ENCODE measurements at places on chromosomes 11 and 22.

- peak; percentile 87 for DNase-seq
These were observed 2.3 kb downstream of the CHKA start for GRCh38 chr11:68118706-68119448.

- DNase-seq, result peak; percentile 76
These were observed 27.8 kb downstream of the LRP5 start for GRCh38 chr11:68340003-68340767.

- no peak for DNase-seq
These were observed 200.1 kb upstream of the POU2AF2 start for GRCh38 chr11:111045407-111045803.

- DNase-seq, result no peak
These were observed 47.9 kb downstream of the OSBP2 start for GRCh38 chr22:30742291-30743256.

DNA sequence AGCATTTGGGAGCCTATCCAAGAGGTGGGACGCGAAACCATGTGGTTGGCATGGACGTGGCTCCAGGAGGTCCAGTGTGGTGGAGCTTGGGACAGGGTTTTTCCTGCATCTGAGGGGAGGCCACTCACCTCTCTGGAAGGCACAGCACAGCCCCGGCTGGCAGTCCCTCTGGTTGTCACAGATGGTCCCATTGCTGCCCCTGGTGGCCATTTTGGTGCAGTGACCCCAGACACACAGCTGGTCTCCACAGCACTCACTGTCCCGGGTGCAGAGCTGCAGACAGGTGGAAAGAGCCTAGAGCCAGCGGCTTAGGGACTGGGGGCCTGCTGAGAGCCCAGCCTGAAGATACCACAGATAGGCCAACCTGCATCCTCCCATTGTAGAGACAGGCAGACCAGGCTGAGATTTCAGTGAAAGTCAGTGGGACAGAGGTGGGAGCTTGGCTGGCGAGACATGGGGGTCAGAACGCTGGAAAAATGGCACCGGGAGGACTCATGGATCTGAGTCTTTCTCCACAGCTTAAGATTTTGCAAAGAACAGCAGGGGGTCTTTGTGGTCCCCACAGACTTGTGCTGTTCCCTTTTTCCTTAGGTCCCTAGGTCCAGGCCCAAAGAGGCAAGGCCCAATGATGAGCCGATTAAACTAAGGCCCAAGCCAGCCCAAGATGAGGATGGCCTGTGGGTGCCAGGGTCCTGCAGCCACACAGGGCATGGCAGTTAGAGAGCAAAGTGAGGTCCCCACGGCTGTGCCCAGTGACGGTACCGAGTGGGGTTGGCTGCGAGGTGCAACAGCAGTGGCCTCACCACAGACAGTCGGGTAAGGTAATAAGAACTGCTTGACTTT lies 41.4 kb downstream of the DKK3 start:
- DNase-seq, result peak; percentile 75

DNA sequence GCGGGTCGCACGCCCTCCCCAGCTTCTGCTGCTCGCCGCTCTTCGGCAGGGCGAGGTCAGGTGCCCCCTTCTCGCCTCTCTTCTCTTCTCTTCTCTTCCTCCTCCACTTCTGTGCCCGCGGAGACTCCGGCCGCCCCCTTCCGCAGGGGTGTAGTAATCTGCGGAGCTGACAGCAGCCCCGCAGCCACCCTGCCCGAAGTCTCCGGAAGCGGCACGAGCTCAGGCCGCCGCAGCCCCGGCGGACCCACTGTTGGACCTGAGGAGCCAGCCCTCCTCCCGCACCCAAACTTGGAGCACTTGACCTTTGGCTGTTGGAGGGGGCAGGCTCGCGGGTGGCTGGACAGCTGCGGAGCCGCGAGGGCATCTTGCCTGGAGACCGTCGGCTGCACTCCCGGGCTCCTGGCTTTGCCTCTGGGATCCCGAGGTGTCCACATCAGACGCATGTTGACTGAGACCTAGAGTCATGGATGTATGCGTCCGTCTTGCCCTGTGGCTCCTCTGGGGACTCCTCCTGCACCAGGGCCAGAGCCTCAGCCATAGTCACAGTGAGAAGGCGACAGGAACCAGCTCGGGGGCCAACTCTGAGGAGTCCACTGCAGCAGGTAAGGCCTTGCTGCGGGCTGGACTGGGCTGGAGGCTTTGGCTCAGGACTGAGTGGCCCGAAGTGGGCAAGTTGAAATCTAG lies 486 bp downstream of the STIM1 start:
- DNase-seq, result peak; percentile 63

GRCh38 chr11:120326845-120327281 lies 1.8 kb downstream of the TLCD5 start:
- DNase-seq, result no peak

GRCh38 chr11:12085371-12086251 lies 24.8 kb upstream of the MICAL2 start:
- no peak for DNase-seq

GRCh38 chr11:46639197-46639839 lies 22.0 kb downstream of the ATG13 start:
- no peak for DNase-seq

DNA sequence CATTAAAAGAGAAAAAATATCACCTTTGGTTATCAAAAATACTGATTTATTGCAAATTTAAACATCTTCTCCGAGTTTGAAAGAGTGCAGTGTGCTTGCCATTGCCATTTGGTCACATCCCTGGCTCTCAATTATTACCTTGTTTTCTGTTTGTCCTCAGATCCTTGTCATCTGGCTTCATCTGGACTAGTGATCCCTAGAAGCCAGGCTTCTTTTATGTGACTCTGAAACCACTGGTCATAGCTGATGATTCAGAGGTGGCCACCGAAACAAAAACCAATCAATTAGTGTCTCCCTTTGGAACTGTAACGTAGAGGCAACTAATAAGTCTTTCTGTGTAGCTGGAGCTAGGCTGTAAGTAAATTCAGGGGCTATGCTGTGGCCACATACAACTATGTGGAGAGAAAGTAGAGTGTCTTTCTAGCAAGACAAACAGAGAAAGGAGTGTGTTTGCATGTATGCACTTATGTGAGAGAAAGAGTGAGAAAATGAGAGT lies 237.9 kb downstream of the LUZP2 start:
- DNase-seq, result no peak

DNA sequence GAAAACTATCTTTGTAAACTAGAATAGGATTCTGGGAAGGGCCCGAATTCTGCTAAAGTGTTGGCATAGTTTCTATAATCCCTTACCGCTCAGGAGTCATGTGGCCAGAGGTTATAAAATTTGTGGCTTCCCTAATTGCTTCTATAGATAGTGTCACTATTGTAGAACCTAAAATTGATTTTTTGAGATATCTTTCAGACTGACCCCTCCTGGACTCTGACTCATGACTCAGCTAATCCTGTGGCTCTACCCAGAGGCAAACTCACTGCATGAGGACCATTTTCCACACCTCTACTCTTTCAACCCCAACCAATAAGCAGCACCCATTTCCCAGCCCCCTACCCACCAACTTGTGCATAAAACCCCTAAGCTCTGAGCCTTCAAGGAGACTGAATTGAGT lies 61.8 kb upstream of the PRSS23 start:
- no peak for DNase-seq

DNA sequence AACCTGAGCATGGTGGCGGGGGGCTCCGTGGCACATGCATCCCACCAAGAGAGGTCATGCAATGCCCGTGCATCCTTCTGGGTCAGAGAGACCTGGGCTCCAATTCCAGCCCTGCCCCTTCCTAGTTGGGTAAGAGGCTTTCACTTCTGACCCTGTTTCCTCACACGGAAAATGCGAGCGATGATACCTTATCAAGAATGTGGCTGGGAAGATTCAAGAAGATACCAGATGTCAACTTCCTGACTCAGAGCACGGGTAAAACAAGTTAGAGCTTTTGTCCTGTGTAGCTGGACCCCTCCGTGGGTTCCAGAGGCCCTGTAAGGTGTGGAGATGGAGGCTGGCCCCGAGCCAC lies 8.7 kb upstream of the DGKZ start:
- no peak for DNase-seq

- no peak for DNase-seq
These were observed 62.4 kb downstream of the OTOG start for GRCh38 chr11:17609291-17610084.

GRCh38 chr11:108224911-108225786 lies 2.3 kb downstream of the ATM start:
- DNase-seq, result peak; percentile 67

- peak; percentile 35 for DNase-seq
These were observed 826 bp upstream of the EEF1G start for GRCh38 chr11:62574363-62575071.

DNA sequence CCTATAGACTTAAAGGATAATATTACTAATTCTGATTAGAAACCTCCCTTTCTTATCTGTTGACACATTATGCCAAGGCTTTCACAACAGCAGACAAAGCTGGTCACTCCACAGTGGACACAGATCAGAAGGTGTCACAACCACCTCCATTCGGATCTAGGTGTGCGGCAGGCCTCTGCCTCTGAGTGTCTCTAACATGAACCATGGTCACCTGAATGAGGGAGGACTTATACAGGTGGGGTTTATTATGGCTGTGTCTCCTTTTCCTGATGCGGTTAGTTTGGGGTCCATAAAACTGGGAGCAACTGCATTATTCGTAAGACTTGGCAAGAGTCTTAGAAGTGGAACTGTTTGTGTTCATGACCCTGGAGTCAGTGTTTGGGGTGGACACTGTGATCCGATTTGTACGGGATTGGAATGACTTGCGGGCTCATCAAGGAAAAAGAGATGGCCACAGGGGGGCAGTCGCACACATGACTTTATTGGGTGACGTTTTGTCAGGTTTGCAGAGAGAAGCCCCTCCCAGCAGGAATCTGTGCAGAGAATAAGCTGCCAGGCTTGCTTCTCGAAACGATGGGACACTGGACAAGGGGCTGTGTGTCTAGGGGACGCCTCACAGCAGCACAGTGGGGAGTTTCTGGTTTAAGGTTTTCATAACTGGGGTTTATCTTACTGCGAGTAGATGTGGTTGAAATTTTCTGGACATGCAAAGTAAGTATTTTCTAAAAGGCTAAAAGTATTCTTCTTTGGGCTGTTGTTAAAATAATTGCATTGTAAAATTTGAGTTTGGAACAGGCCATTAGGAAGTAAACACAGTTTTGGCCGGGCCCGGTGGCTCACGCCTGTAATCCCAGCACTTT lies 90.6 kb downstream of the GAB4 start:
- DNase-seq, result peak; percentile 78

GRCh38 chr11:92601048-92601447 lies 368.4 kb upstream of the MTNR1B start:
- DNase-seq, result no peak

DNA sequence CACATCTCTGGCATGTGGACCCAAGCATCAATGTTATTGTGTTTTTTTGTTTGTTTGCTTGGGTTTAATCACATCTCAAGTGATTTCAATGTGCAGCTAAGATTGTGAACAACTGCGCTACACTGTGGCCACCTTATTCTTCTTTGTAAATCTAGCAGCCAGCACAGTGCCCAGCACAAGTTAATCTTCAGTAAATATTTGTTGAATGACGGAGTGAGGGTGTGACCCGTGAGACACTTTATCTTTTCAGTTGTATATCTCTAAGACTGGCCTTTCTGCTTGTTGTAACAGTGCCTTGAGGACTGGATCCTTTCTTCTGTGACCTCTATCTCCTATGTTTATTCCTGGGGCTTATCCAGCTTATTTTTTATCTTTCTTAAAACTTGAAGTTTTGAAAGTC lies 21.4 kb upstream of the AMOTL1 start:
- DNase-seq, result no peak

- no peak for DNase-seq
These were observed at the start of gene PRSS23 for GRCh38 chr11:86800076-86800959. Gene PRSS23, plus strand, starts transcription at chr11:86800542. Its CDS starts 7,102 bp downstream, at chr11:86807644.

- no peak for DNase-seq
These were observed 823.6 kb downstream of the TBC1D22A start for GRCh38 chr22:47586038-47586437.

- peak; percentile 91 for DNase-seq
These were observed 1.1 kb downstream of the MTFP1 start for GRCh38 chr22:30426388-30427353.

GRCh38 chr22:45136594-45136993 lies 27.1 kb upstream of the NUP50 start:
- DNase-seq, result peak; percentile 52

- DNase-seq, result no peak
These were observed 970 bp downstream of the CAT start for GRCh38 chr11:34439610-34440198.

DNA sequence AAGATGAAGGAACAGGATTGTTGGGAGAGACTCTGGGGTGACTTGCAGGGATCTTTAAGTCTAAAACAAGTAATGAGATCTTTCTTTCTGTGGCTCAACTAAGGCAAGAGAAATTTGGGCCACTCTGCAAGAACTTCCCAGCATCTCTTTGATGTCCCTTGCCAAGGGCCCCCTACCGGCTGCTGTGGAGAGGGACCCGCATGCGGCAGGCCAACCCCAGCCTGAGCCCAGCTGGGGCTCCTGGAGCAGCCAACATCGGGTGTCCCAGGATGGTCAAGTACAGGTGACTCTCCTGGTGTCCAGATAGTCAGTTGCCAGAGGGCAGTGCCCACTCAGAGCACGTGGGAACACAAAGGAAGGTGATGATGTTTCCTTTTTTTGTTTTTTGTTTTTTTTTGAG lies 363.2 kb downstream of the TBC1D22A start:
- DNase-seq, result peak; percentile 18

- DNase-seq, result no peak
These were observed 130.7 kb downstream of the CTTN start for GRCh38 chr11:70528794-70529580.

DNA sequence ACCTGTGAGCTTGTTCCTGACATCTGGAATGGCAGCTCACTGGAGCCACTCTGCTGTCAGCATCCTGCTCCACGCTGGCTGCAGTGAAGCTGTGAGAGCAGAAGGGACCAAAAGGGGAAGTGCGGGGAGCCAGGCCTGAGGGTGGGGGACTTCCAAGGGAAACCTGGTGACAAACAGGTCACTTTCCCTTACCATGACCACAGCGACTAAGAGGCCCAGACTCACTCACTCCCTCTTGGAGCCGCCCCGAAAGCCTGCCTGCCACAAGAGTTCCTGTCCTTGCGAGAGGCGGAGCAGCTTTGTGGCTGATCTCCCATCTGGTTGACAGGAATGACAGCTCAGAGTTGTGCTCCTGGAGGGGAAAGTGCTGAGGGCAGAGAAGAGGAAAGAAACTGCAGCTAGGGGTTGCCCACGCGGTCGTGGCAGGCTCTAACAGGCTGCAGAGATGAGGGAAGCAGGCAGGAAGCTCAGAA lies 183.8 kb upstream of the NTM start:
- DNase-seq, result peak; percentile 84
